Dorsolateral prefrontal cortex (tissue), 122 donors: ENCODE measurements at places on chromosomes 4 and X.

GRCh38 chr4:71941001-71941400 is 90.8 kb upstream of the NPFFR2 start:
- no peak for DNase-seq

GRCh38 chrX:150014525-150014924 is 76.2 kb upstream of the EOLA2 start:
- no peak for DNase-seq

GRCh38 chr4:47442980-47443379 is 20.5 kb downstream of the COMMD8 start:
- no peak for DNase-seq

DNA sequence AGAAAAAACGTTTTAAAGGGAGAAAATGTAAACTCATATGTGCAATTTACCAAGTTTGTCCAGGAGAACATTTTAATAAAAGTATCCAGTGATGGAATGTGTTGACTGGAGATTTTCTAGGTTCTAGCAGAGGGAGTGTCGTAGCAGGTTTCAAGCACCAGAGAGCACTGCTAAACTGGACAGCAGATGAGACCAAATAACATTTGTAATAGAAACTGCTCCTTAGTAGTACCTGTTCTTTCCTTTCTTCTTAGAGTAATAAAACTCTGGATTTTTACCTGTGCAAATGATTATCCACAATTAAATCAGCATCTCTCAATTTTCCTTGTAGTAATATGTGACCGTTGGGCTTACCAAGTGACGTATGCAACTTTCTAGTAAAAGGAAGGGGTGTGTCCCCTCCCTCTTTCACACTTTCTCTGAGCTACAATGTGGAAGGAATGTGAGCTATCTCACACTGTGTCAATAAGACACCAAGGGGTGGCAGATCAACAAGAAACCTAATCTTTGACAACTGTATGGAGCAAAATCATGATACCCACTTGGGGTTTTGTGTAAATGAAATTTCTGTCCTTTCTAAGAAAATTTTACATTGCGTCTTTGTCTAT is 9.5 kb downstream of the HPGDS start:
- no peak for DNase-seq

DNA sequence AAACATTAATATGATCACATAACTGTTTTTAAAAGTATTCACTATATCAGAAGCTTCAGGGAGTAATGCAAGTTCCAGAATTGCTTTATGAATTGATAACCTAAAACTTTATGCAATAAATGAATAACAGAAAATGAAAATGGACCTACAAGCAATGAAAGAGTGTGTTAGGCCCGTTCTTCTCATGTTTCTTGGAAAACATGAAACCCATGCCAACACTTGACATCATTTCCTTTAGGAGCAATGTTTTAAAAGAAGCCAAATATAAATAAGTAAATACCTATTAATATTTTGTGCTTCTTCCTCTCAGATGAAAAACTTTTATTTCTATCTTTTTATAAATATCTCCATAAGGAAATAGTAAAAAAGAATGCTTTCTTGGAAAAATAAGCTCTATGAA is 123.0 kb upstream of the GALNT7 start:
- DNase-seq, result no peak

- DNase-seq, result no peak
Measured at GRCh38 chr4:13903061-13903460, 275.5 kb upstream of the BOD1L1 start.

GRCh38 chrX:19375546-19375945 is 31.8 kb downstream of the PDHA1 start:
- no peak for DNase-seq

DNA sequence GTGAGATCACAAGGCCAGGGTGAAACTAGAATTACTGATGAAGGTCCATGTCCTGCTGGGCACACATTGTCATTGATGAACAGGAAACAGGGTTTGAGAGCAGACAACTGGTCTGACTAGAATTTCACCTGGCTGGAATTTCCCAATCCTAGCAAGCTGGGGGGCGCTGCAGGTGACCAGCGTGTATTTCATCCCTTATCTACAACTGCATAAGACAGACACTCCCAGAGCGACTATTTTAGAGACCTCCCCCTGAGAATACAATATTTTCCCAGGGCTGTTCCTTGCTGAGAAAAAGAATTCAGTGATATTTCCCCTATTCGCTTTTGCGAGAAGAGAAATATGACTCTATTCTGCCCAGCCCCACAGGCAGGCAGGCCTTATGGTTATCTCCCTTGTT is 432.6 kb upstream of the GALNT7 start:
- no peak for DNase-seq

- no peak for DNase-seq
Measured at GRCh38 chr4:40918330-40918729, 168.6 kb downstream of the NSUN7 start.

DNA sequence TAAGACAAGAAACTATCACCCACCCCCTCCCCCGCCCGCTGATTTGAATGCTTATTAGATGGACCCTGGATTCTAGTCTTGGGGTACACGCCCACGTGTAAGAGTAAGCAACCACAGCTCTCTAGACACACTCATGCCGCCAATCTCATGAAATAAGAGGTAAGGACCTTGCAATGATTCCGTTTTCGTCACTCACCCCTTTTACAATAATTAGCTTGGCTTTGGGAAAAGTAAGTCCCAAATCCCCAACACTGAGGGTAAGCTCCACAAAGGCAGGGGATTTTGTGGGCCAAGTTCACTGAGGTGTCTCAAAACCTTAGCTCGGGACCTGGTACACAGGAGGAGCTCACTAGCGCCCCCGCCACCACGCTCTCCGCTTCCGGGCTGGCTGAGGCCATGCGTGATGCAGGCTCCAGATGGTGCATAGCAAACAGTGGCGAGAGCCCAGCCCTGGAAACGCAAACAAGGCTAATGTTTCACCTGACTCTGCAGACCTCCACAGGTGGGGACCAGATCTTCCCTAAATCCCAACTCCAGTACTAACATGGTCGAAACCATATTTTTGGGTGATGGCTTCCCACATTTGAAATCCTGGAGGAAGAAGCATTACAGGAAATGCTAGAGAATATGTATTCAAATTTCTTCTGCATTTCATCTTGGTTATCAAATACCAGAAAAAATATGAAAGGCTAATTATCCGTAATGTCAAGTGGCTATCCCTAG is 4.1 kb downstream of the PLAC8 start:
- peak; percentile 74 for DNase-seq

GRCh38 chrX:72048510-72049455 is 82.9 kb downstream of the RTL5 start:
- DNase-seq, result no peak

- DNase-seq, result no peak
Measured at GRCh38 chrX:134998246-134998645, 7.5 kb downstream of the SMIM10 start.
